ENCODE measurements at places on chromosomes 4 and X.
A peak's percentile ranks its signal among the peaks of the same experiment; 100 is the strongest.

DNA sequence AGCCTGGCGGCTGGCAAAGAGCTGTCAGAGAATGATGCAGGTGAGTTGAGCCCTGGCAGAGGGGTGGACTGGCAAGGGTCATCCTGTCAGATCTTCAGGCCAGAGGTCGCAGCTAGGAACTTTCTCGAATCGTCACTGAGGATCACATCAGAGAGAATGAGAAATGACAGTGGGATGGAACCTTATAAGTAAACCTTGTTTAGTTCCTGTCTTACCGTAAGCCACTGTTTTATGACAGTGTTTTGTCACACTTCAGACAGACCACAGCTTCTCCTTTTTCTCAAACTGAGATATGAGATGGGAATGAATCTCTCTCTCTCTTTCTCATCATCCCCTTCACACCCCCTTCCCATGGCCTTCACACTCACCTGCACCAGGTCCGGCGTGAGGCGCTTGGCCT is 9.3 kb downstream of the DIPK2B start:
- DNase-seq: no peak

DNA sequence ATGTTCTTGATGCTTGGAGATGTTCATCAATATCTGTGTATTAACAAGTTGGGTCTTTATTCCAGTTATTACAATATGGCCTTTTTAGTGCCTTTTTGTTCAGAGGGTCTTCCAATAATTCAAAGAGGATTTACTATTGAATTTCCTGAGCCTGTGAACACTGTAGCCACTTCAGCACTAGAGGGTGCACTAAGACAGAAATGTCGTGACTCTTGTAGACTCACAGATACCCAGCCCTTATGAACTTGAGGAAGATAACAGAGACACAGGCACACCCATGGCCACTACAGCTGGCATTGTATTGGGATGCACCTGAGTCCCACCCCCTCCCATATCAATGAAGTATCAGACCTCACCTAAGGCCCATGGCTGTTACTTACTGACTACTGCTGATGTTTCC is 54.4 kb upstream of the ACTRT1 start:
- DNase-seq: no peak

DNA sequence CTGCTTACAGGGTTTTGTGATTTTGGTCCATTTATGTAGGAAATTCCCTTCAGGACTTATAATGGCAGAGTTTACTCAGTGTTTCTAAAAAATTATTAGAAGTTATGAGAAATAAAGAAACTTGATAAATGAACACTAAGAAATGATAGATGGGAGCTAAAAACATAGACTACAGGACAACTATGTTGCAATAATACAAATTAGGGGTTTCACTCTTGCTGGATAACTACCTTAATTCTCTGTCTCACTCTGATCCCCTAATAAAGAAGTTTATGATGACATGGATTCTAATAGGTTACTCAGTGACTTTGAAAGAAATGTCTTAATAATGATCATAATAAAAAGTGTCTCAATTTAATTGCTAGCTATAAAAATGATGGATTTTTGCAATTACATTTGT is 23.3 kb upstream of the BBS12 start:
- no peak for DNase-seq

- DNase-seq: no peak
Measured at GRCh38 chr4:107760281-107760947, 40.4 kb upstream of the PAPSS1 start.

GRCh38 chr4:52996261-52997131 is 134.4 kb downstream of the RASL11B start:
- DNase-seq: peak; percentile 80

DNA sequence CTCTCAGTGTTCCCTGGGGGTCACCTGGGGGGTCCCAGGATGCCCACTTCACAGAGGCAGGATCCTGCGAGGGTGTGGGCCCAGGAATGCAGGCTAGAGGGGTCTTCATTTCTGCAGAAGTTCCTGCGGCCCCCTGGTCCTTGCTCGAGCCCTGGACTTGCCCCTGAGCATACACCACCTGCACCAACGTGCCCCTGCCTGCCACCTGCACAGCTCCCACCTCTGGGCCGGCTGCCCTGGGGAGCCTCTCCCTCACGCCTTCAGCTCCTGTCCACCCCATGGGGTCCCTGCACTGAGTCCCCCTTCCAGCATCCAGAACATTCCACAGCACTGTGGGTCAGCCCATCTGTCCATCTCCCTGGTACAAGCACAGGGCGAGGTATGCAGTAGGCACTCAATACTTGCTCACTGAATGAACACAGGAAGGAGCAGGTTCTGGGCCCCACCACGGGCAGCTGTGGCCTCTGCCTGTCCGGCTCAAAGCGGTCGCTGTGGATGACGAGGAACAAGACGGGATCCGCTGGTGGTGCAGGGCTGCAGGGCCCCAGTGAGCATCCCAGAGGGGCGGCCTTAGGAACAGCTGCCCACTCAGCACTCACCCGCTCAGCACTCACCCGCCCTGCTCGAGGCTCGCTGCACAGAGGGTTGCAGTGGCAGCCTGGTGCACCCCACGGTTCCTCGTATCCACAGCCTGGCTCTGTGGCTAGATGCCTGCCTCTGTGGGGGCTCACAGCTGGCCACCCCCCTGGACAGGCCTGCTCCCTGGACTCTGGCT is 70.5 kb upstream of the MXD4 start:
- no peak for DNase-seq

DNA sequence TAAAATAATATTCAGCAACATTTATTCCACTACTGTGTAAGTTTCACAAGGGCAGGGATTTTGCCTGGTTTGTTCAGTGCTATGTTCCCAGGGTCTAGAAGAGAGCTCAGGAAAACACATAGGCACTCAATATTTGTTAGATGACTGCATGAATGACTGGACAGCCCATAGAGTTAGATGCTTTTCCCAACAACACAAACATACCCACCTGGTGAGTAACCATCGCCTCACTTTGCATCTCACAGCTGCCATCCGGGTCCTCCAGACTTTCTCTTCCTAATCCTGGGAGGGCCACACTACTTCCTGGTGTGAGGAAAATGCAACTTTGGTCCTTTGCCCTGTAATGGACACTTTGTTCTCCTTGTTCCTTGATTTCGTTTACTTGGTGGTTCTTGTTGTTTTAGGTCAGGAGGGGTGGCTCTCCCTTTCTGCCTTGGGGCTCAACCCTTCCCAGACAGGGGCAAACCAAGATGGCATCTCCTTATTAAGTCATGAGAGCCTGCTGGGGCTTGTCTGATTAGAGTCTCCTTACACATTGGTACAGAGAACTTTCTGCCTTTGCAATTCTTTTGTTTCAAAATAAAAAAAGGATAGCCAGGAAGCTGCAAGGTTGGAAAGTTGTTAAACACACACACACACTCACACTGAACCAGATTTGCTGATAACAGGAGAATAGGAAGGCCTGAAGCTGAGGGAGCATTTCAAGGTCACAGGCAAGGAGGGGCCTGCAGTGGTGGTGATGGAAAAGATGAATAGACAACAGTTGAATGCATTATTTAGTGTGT is 190.6 kb downstream of the MID1IP1 start:
- DNase-seq: no peak

DNA sequence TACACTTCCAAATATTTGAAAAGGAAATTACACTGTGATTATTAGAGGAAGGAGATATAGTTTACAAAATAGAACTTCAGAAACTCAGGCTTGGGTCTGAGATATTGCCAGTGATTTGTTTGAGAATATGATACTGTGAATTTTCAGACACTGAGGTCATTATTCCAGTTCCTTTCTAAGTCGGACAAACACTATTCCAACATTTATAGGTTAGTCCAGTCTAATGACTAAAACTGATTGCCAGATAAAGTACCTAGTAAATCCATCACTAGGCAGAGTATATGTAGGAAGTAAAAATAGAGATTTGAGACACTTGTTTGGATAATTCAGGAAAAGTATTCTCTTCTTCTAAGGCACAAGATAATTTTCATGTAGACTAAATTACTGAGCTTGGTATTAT is 13.2 kb downstream of the MTTP start:
- no peak for DNase-seq

DNA sequence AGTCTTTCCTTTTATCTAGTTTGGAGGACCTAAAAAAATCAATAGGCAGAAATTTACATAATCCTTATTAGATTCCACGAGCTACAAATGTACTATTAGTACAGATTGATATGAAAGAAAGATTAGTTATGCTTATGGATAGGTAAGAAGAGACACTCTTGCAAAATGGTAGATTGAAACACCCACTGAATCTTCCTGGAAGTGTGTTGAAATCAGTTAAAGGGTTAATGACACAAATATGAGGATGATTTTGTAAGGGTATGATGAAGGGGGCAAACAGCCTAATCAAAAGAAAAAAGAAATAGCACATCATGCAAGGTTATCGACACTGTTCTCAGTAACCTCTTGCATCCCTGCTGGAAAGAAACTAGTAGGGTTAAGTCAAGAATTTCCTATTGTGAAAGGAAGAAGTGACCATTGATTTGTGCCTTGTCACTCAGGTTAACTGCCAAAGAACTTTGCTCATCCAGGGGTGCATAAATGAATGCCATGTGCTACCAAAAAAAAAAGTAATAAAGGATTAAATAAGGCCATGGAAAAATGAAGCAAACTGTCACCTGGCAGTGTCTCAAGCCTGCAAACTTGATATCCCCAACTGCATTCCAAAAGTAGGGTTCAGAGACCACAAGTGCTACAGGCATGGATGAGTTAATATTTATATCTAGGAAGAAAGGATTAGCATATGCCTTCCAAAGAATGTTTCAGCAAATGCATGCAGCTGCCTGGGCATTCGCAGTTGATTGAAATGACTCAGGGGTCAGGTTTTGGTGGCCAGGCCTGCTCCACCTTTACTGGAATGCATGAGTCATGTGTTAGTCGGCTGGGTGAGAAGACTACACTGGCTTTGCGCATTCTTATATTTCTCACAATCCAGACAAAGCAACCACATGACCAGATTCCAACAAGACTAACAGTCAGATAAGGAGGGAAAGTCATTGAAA is 78.3 kb upstream of the ATXN3L start:
- DNase-seq: peak; percentile 99

- DNase-seq: no peak
Measured at GRCh38 chrX:2434270-2435163, 66.3 kb downstream of the DHRSX start.

- DNase-seq: no peak
Measured at GRCh38 chrX:44899946-44900345, 27.0 kb downstream of the KDM6A start.
